ENCODE measurements at places on chromosomes 1 and 21.

DNA sequence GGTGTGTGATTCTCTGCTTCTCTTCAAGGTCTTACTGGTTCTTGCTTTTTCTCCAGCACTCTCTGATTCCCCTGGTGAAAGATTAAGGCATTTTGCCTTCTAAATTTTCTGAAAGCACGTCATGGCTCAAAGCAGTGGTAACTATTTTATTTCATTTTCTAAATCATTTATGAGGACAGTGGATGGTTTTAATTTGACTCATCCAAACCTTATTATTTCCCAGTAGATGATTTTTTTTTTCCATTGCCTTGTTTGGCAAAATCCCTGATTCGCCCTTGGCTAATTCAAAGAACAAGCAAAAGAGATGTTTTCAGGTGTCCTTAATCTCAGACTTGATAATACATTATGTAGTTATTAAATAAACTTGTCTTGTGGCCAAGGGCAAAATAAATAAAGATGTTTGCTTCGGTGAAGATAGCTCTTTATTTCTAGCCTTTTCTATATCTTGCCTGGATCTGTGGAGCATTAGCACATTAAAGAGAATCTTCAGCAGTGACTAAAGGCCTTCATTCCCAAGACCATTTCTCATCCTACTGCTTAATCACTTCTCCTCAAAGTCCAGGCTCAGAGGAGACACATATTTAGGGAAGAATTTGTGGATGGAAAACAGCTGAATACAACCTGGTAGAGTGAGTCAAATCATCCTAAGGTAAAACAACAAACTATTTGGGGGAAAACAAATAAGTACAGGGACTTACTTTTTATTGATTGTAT lies 359.8 kb downstream of the DUSP10 start:
- DNase-seq: no peak

GRCh38 chr1:174074757-174075156 lies 52.6 kb upstream of the RC3H1 start:
- DNase-seq: no peak

DNA sequence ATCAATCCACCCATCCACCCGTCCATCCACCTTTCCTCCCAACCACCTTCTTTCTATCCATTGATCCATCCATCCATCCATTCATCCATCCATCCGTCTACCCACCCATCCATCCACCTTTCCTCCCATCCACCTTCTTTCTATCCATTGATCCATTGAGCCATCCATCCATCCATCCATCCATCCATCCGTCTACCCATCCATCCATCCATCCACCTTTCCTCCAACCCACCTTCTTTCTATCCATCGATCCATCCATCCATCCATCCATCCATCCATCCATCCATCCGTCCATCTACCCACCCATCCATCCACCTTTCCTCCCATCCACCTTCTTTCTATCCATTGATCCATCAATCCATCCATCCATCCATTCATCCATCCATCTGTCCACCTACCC lies 5.1 kb upstream of the EDN2 start:
- no peak for DNase-seq

GRCh38 chr1:99177465-99177864 lies 86.8 kb upstream of the PLPPR4 start:
- no peak for DNase-seq

DNA sequence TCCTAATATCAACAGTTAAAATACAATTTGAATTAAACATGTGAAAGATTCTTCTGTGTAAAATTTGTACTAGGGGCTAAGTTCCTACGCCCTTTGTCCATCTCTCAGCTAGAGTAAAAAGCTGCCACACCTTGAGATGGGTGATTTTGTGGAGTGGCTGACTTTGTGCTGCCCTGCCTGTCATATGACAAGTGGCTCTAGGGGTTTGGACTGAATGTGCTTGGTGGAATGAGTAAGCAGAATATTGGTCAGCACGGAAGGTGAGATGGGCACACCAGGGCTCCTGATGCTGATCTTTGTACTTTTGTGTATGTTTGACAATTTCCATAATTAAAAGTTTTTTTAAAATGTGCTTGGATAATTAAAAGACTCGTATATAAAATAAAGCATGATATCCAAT lies 133.6 kb upstream of the SLC45A1 start:
- DNase-seq: no peak

- DNase-seq: peak; percentile 80
Measured at GRCh38 chr1:206784471-206784903, 12.2 kb upstream of the IL10 start.

- DNase-seq: no peak
Measured at GRCh38 chr1:43883321-43883720, 50.3 kb upstream of the ARTN start.

DNA sequence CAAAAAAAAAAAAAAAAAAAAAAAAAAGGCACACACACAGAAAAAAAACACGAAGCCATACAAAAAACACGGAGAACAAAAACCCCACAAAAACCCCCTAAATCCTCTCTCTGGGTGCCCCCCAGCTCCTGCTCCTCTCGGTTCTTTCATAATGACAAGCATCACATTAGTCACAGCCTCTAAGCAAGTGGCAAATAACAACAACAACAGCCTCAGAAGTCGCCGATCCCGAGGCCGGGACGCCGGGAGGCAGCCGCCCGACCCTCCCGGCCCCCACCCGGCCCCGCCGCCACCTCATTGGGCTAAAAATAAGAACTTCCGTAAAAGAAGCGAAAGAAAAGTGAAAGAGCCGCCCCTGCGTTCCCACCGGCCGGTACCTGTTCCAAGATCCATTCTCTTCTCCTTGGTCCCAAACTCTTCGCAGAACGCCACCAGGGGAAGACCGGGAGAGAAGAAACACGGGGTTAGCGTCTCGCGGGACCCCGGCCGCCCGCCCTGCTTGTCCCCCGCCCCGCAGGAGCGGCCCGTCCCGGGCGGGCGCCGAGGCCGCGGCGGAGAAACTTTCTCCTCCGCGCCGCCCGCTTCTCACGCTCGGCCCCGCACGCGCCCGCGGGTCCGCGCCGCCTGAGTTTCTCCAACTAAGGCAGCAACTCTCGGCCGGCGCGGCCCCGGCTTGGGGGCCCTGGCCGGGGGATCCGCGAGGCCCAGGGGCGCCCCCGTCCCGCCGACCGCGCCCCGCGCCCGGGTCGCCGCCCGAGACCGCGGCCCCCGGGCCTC lies 102.8 kb downstream of the CASZ1 start:
- DNase-seq: peak; percentile 59

GRCh38 chr1:48543854-48544253 lies 71.8 kb upstream of the SPATA6 start:
- DNase-seq: no peak

DNA sequence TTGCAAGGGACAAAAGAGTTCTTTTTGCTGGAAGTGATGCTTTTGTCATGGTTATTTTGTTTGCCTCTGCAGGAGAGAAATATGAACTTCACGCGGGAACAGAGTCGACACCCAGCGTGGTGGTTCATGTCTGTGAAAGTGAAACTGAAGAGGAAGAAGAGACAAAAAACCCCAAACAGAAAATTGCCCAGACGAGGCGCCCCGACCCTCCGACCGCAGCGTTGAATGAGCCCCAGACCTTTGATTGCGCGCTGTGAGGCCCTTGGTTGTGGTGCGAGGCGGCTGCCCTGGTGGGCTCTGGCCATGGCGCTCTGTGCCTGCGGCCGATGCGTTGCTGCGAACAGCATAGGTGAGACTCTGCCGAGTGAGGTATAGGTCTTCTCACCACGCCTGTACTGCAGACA lies 20.9 kb upstream of the NCMAP start:
- peak; percentile 75 for DNase-seq

DNA sequence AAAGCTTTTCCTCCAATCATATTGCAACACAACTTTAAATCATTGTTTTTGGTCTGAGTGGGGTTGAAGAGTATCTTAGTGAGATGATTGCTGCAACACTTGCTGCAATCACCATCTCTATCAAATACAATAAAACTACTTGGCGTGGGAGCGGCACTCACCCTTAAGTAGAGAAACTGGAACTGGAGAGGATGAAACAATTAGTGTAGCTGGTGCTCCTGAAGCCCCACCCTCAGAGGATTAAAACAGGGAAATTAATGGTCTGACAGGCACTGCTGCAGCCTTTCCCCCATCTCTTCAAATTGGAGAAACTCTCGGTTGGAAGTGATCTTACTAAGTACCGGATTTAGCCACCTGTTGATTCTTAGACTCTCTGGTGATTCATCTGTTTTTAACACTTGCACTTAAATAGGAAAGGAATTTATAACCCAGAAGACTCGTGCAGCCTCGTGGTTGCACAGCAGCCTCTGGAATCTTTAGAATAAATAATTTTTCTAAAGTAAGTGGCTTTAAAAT lies 80.5 kb upstream of the KIF26B start:
- no peak for DNase-seq

DNA sequence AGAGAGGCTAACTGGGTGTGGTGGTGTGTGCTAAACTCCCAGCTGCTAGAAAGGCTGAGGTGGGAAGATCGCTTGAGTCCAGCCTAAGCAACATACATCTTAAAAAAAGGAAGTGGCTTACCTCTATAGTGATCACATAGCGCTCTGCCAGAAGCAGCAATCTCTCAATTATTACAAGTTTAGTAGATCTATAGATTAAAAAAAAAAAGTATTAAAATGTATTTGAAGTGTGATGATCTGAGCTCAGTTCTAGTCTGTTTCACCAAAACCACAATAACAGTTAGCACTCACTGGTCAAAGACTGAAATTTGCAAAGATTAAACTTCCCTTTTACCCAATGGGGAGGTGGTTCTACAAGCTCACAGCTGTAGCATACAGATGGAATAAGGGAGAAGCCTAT lies 76.3 kb downstream of the USP24 start:
- no peak for DNase-seq

DNA sequence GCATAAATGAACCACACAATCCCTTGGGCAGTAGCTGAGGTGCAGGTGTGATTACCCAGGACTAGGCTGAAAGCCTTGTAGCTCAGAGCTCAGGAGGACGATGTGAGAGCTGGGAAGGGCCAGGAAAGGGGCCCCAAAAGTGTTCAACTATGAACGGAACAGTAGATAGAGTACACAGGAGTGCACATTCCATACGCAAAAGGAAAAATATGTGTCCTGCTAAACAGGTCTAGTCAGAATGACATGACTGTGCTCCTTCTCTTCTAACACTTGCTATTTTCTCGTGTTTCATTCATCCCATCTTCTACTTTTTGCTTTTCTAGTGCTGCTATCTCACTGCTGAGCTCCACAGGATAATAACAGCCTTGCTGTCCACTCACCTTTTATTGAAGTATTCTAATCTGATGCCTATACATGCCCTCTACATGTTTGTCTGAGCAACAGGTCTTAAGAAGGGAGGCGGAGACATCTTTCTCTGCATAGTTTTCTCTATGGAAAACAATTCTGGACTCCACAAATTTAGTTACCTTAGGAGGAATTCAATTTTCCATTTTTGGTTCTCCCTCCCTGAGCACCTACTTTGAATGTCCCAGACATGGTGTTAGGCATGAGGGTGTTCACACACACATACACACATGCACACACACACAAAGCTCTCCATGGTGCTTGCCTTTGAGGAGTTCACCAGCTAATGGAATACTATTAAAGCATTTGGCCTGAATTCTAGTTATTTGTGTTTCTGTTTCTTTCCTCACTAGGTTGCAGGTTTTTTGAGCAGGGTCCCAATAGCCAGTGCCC lies 3.4 kb downstream of the S100A10 start:
- no peak for DNase-seq

GRCh38 chr1:108540977-108541376 lies 18.9 kb upstream of the EEIG2 start:
- DNase-seq: no peak

DNA sequence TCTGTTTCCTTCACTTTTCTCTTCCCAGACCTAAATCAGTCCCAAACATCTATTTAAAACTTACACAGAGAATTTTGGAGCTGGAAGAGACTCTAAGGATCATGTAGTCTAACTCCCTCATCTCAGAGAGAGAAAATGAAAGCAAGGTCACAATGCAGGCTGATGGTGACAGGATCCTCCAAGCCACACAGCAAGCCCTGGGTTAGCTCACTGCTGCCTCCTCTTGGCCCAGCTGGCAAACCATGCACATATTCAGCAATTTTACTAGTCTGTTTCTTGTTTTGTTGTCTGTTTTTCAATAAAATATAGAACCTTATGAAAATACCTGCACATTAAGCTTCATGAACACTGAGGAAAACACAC lies 27.7 kb upstream of the LY9 start:
- DNase-seq: peak; percentile 87

DNA sequence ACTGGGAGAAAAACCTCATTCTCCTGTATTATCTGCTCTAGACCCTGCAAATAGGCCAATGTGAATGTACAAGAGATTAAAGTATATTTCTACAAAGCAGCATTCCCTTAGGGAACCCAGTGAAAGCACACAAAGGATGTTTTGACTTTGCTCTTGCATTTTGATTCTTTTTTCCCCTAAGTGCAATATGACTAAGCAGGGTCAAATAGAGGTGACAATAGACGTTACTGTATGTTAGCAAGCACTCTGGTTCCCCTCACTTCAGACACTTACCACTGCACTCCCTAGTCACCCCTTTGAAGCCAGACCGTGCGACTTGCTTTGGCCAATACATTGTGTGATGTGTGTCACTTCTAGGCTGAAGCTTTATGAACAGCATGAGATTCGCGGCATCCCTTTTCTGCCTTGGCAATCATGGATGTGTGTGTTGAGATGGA lies 209.7 kb downstream of the RHOU start:
- no peak for DNase-seq

GRCh38 chr1:36323636-36324352 lies at the start of gene EVA1B:
TSS of gene EVA1B (minus strand) at chr1:36323645. CDS start at chr1:36323037, 608 bp downstream.
- peak; percentile 70 for DNase-seq

DNA sequence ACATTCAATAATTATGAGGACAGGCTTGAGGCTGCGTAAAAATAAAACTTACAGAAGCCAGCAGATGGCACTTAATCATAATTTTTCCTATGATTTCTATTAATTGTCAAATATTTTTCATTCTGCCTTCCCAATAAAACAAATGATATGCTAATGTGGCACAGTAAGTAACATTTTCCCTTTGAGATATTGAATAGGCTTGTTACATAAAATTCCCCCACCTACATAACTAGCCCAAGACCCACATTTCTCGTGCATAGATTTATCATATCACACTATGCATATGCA lies 55.4 kb upstream of the PTGFRN start:
- no peak for DNase-seq

- no peak for DNase-seq
Measured at GRCh38 chr1:53913352-53914033, 19.5 kb downstream of the DIO1 start.

- no peak for DNase-seq
Measured at GRCh38 chr1:58919959-58920321, 136.1 kb upstream of the JUN start.

- DNase-seq: no peak
Measured at GRCh38 chr1:204106825-204107224, 33.9 kb downstream of the SOX13 start.

GRCh38 chr1:10704368-10704882 lies 92.0 kb downstream of the CASZ1 start:
- DNase-seq: no peak

DNA sequence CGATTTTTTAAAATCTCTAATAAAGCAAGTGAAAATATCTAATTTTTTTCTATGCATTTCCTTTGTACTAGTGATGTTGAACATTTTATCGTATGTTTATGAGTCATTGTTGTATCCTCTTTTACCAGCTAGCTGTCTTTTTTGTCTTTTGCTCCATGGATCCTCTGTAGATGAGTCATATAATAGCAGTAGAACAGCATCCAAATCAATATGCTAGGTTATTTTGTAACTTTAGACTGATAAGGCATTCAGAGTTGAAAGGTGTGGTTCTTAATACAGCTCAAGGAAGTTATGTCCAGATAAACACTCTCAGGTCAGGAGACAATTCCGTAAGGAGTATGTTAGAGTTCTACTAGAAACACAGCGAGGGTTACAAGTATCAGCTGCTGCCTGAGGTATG lies 31.9 kb downstream of the MAP10 start:
- DNase-seq: no peak

- DNase-seq: no peak
Measured at GRCh38 chr1:37723390-37724078, 31.2 kb downstream of the CDCA8 start.
